Activated naive CD8-positive, alpha-beta T cell treated with anti-CD3 and anti-CD28 coated beads, Interleukin-2, amount 10 ng/mL, durations not matched to agents 7 days and 5 days (primary cell): ENCODE measurements at places on chromosomes 7 and 10. TPM values are rescaled to one million over a fixed set of nuclear protein-coding genes. Genes with fewer than 3 reads are reported as not detected.

DNA sequence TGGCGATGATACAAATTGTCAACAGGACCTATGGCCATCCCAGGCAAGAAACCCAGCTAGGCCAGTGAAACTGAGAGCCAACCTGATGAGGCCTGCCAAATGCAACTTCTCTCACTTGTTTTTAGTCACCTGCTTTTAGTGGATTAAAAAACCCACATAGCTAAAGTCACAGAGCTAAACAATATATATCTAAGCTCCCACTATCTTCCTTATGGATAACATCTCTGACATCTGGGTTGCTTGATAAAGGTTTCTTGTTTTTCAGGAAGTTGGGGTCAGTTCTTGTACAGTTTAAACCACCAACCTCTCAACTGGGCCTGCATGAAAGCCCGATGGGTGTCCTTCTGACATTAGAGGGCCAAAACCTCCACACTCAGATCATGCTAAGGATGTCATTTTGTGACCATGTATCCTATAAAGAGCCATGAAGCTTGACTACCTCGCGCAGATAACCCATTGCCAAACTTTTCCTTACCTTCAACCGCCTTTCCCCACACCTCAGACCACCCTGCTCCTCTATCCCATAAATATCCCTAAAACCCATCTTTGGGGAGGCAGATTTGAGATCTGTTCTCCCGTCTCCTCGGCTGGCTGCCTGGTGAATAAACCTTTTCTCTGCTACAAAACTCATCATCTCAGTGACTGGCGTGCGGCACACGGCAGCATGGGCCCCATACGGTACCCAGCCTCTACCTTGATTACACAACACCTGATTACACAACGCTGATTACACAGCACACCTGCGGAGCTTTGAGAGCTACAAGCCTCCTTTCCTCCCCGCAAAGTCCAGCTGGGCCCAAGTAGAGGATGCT, 797 bp upstream of the STMP1 start:
- H3K27me3 ChIP-seq = no peaks in the 10 kb centered on the region
- peak overlapping the region; percentile 87 for H3K27ac ChIP-seq
- H3K4me3 ChIP-seq = peak overlapping the region; percentile 91
- peaks cover 15% of the 10 kb centered on the region for H3K4me1 ChIP-seq

GRCh38 chr7:101913247-101913721, 95.9 kb downstream of the CUX1 start:
- no peak for DNase-seq
- no peaks in the 10 kb centered on the region for H3K36me3 ChIP-seq
- no peaks in the 10 kb centered on the region for H3K27me3 ChIP-seq
- no peak overlapping the region for H3K4me3 ChIP-seq

The ZC3HAV1 gene
- 136 TPM for total RNA-seq

DNA sequence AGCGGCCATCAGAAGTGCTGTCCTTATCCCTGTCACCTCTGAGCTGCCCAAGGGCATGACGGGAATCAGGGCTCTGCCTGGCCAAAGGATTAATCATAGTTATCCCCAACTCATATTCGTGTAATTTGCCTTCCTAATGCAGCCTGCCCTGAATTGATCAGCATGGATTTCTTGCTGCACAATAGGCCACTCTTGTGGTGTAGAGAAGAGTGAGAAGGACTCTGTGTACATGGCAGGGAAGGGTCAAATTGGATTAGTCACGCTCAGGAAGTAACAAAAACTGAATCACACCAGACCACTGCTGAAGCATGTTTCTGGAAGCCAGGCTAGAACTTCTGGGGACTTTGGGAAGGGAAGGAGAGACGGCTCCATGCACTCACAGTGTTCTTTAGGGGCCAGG, 227.0 kb downstream of the BUB3 start:
- H3K27me3 ChIP-seq = peaks cover 5% of the 10 kb centered on the region
- no peak overlapping the region for H3K27ac ChIP-seq
- H3K4me1 ChIP-seq = no peaks in the 10 kb centered on the region
- no peaks in the 10 kb centered on the region for H3K36me3 ChIP-seq

DNA sequence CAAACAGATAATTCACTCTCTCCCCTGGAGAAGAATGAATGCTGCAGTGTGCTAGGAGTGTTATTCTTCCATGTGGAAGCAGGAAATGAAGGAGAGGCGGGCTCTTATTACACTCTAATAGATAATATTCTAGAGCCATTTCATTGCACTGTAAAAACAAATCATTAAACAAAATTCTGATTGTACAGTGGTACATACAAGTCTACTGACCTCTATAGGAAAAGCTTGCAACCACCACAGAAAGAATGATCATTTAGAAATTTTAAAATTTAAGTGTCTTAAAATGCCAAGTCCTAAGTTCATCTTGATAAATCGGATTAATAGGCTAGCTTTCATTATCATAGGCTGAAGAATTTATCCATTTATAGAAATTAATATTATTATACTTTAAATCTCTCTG, 960.3 kb upstream of the LRRN3 start:
- no peak overlapping the region for H3K4me3 ChIP-seq
- H3K4me1 ChIP-seq = no peaks in the 10 kb centered on the region
- peaks cover 4% of the 10 kb centered on the region for H3K27me3 ChIP-seq
- H3K27ac ChIP-seq = no peak overlapping the region
- DNase-seq = no peak

GRCh38 chr7:157766098-157766497, 429.3 kb downstream of the DNAJB6 start:
- no peak overlapping the region for H3K27ac ChIP-seq
- H3K4me3 ChIP-seq = no peak overlapping the region
- no peaks in the 10 kb centered on the region for H3K4me1 ChIP-seq

GRCh38 chr7:26340476-26341018, 48.9 kb downstream of the SNX10 start:
- no peak overlapping the region for H3K27ac ChIP-seq
- H3K27me3 ChIP-seq = no peaks in the 10 kb centered on the region
- peaks cover 24% of the 10 kb centered on the region for H3K36me3 ChIP-seq

GRCh38 chr7:15688911-15689310, 2.4 kb upstream of the MEOX2 start:
- H3K27me3 ChIP-seq = peaks cover 38% of the 10 kb centered on the region
- H3K4me1 ChIP-seq = no peaks in the 10 kb centered on the region
- no peak overlapping the region for H3K27ac ChIP-seq
- H3K4me3 ChIP-seq = no peak overlapping the region
- DNase-seq = no peak

DNA sequence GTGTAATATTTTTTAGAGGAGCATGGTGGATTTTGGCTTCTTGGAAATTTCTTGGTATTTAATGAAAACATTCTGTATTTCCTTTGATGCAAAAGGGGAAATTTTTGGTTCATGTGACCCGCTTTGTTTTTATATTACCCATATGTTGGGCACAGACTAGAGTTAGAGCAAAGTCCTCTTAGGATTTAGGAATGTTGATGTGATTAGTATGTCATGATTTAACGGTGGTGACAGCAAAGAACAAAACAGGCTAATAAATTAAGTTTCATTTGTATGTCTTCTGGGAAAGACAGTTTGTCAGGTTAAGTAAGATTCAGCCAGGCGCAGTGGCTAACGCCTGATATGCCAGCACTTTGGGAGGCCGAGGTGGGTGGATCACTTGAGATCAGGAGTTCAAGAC, 304.6 kb downstream of the REEP3 start:
- H3K4me3 ChIP-seq = no peak overlapping the region
- H3K27me3 ChIP-seq = peaks cover 8% of the 10 kb centered on the region
- H3K36me3 ChIP-seq = no peaks in the 10 kb centered on the region
- no peaks in the 10 kb centered on the region for H3K4me1 ChIP-seq
- DNase-seq = no peak

GRCh38 chr10:89085153-89085552, 94.6 kb downstream of the FAS start:
- H3K4me3 ChIP-seq = no peak overlapping the region
- peaks cover 1% of the 10 kb centered on the region for H3K27me3 ChIP-seq
- peaks cover 21% of the 10 kb centered on the region for H3K4me1 ChIP-seq
- DNase-seq = no peak

DNA sequence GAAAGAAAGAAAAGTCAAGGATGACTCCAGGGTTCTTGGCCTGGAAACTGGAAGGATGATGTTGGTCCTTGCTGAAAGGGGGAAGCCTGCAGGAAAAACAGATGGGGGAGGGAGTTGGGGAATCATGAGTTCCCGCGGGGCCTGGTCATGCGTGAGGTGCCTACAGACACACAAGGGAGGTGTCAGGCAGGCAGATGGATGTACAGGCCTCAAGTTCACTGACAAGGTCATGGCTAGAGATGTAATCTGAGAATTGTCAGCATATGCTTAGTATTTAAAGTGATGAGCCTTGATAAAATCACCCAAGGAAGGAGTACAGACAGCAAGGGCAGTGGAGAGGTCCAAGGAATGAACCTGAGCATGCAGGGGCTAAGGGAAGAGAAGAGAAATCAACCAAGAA, 46.8 kb downstream of the DLG5 start:
- H3K4me1 ChIP-seq = peaks cover 10% of the 10 kb centered on the region
- H3K36me3 ChIP-seq = peaks cover 1% of the 10 kb centered on the region
- no peak for DNase-seq
- no peak overlapping the region for H3K27ac ChIP-seq

DNA sequence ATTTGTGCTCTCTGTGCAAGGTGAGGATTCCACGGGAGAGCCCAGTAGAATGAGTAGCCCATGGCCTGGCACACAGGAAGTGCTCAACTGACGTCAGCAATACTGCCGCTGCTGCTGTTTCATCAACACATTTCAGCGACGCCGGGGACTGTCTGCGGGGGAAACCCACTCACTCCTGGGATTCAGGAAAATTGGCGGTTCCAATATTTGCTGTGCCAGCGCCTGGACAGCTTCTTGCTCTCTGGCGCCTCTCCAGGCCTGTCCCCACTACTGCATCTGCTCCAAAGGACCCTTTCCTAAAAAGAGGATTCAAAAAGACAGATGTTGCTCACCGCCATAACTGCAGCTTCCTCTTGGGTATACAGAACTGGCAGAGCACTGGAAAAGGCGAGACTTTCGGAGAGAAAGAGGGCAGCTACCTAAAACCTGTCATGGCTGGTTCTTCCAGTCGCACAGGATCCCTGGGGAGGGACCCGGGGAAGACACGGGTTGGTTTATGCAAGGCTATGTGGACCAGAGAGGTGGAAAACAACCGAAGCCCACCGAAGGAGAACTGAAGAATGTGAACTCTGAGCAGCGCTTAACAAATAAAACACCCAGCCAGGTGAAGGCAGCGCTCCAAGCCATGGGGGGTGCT, 39.7 kb upstream of the ENO4 start:
- H3K36me3 ChIP-seq = no peaks in the 10 kb centered on the region
- H3K27me3 ChIP-seq = peaks cover 2% of the 10 kb centered on the region
- H3K27ac ChIP-seq = no peak overlapping the region
- H3K4me1 ChIP-seq = no peaks in the 10 kb centered on the region
- no peak overlapping the region for H3K4me3 ChIP-seq
- no peak for DNase-seq

The HTR7 gene
- not detected for total RNA-seq

- no peak for DNase-seq
- no peaks in the 10 kb centered on the region for H3K4me1 ChIP-seq
- peaks cover 2% of the 10 kb centered on the region for H3K27me3 ChIP-seq
- no peak overlapping the region for H3K4me3 ChIP-seq
- no peaks in the 10 kb centered on the region for H3K36me3 ChIP-seq
Measured at GRCh38 chr7:105934572-105935185, 28.4 kb upstream of the CDHR3 start.

The HTRA1 gene
- total RNA-seq = 0.26 TPM

The SRGN gene
- total RNA-seq = 167 TPM

The GOLGA7B gene
- total RNA-seq = 12.0 TPM

DNA sequence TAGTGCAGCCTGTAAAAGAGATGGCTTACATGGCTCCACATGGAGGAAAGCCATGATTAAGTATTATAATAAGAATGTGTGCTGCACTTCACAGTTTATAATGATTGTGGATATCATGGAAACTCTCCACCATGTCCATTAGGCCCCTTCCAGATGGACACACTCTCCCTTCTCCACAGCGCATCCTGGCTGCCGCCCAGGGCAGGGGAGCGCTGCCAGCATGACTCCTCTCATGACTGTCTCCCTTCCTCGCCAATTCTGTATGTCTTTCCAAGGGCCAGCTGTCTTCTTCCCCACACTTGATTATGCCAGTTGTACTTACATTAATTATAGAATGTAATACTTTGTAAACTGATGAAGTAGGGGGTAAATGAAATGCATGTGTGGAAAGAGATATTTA, 259.3 kb upstream of the TMEM72 start:
- no peaks in the 10 kb centered on the region for H3K36me3 ChIP-seq
- H3K4me3 ChIP-seq = no peak overlapping the region
- no peak for DNase-seq
- H3K4me1 ChIP-seq = no peaks in the 10 kb centered on the region

DNA sequence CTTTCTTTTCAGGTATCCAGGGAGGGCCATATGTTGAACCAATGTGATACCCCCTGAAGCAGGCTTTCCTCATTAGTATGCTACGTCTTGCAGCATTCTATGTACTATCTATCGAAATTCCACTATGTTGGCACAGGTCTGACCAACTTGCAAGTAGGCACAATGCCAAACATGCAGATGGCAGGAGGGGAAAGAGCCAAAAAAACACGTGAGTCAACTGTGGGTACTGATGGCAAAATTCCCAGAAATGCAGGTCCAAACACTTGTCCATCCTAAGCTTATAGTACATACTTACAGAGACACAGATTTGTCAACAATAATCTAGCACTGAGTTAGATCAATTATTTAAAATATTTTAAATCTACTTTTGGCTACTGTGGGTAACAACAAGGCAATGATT, 394.9 kb downstream of the DGKB start:
- H3K27ac ChIP-seq = no peak overlapping the region
- H3K36me3 ChIP-seq = no peaks in the 10 kb centered on the region
- no peaks in the 10 kb centered on the region for H3K27me3 ChIP-seq
- no peak overlapping the region for H3K4me3 ChIP-seq

The PON1 gene
- total RNA-seq = not detected

The MORN4 gene
- total RNA-seq = 1.7 TPM

GRCh38 chr7:98930464-98930863, 52.1 kb downstream of the TRRAP start:
- no peak for DNase-seq
- H3K4me1 ChIP-seq = no peaks in the 10 kb centered on the region
- H3K27ac ChIP-seq = no peak overlapping the region
- H3K27me3 ChIP-seq = no peaks in the 10 kb centered on the region
- H3K4me3 ChIP-seq = no peak overlapping the region
- peaks cover 45% of the 10 kb centered on the region for H3K36me3 ChIP-seq

GRCh38 chr10:85293483-85293882, 965.1 kb downstream of the CCSER2 start:
- H3K4me3 ChIP-seq = no peak overlapping the region
- H3K27ac ChIP-seq = no peak overlapping the region
- DNase-seq = no peak
- no peaks in the 10 kb centered on the region for H3K4me1 ChIP-seq
- no peaks in the 10 kb centered on the region for H3K36me3 ChIP-seq
- peaks cover 2% of the 10 kb centered on the region for H3K27me3 ChIP-seq

The ARMC3 gene
- total RNA-seq = not detected

DNA sequence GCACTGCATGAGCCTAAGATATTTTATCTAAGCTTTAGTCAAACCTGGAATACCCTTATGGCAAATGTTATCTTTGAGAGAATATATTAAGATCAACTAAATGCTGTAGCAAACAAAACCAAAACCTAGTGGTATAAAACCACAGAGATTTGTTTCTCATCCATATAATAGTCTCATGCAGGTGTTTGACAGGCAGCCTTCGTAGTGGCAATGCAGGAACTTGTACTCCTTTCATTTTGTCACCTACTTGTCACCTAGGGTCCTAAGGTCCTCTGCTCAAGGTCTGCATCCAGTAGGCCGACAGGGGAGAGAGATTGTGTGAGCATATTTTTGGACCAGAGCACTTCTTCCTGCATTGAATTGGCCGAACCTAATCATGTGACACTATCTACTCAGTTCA, 352.6 kb downstream of the GPR37 start:
- H3K36me3 ChIP-seq = no peaks in the 10 kb centered on the region
- H3K4me3 ChIP-seq = no peak overlapping the region
- no peak for DNase-seq
- H3K27ac ChIP-seq = no peak overlapping the region
- H3K4me1 ChIP-seq = no peaks in the 10 kb centered on the region
- no peaks in the 10 kb centered on the region for H3K27me3 ChIP-seq
